GM23248 (cell line): ENCODE measurements at places on chromosomes 3 and 15.

- no peak for DNase-seq
Observed at GRCh38 chr3:186512570-186513302, 31.4 kb downstream of the CRYGS start.

DNA sequence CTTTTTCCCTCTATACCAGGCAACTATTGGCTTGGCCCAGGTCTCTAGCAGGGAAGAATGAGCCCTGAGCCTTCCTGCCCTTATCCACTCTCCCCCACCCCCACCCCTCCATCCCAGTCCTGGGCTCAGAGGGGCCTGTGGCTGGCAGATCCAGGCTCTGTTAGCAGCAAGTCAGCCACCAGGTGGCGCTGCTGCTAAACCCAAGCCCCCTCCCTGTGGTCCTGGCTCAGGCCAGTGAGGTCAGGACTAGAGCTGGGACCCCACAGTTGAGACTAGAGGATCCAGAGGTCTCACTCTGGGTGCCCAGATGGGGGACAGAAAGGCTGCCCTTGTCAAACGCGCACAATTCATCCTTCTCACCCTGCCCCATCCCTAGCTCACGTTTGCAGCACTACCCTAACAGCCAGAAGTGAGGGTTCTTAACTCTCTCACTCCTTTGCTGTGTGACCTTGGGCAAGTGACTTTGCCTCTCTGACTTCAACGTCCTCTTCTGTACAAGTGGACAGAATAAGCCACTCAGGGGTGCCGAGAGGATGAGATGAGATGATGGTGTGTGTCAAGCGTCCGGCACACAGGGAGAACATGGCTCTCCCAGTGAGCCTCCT, 46.8 kb upstream of the SLC6A1 start:
- DNase-seq, result peak; percentile 59

GRCh38 chr15:60839510-60840211, 360.7 kb upstream of the ICE2 start:
- no peak for DNase-seq

GRCh38 chr3:120102232-120102631, 8.0 kb upstream of the GSK3B start:
- DNase-seq, result no peak

DNA sequence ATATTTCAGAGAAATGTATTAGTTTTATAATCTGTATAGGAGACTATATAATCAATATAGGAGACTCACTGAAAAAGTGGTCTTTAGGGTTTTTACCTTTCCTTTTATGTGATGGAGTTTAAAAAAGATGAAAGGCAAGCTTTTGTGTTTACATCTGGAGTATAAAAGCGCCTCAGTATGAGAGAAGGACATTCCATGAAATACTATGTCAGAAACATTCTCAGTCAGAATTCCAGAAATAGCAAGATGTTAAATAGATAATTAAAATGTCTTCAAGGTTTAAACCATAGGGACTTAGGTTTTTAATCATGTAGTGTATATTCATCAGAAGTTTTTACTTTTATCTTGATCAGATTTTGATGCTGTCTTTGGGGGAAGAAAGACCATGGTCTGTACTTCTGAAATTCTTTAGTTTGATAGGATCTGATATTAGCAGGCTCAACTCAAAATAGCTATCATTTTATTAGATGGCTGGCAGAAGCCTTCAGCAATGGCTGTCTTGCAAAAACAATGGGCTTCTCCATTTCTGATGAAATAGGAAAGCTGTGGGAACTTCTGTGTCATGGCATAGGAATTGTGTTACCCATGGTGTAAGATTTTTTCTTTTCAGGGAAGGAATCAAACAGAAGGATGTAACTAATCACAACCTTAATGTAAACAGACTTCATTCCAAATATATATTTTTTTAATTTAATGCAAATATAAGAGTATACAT, 209.6 kb upstream of the PLSCR5 start:
- peak; percentile 80 for DNase-seq

DNA sequence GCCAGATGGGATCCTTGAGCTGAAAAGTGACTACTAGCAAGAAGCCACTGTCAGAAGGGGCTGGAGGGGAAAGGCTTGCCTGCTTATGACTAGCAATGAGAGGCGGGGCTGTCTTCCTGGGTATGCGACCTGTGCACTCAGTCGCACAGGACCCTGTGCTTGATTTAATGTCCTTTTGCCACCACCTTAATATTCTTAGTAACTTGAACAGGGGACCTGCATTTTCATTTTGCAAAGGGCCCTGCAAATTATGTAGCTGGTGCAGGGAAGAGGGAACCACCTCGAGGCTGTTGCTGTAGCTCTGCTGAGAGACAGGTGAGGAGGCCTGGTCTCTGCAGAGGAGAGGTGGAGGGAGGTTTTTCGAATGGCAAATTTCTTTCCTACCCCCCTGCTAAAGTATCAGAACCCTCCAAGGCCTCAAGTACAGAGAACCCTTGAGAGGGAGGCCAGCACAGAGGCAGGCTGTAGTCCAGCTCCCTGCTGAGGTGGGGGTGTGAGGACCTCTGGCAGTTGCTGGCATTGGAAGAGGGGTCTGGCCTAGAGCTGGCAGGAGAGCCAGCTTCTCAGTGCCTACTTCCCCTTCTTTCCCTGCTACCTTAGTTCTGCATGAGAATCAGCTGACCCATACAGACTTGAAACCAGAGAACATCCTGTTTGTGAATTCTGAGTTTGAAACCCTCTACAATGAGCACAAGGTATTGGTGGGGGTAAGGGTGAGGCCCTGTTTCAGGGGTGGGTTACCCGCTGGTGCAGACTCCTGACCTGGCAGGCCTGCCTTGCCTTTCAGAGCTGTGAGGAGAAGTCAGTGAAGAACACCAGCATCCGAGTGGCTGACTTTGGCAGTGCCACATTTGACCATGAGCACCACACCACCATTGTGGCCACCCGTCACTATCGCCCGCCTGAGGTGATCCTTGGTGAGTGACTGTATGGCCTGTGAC, 11.4 kb downstream of the CLK3 start:
- no peak for DNase-seq

DNA sequence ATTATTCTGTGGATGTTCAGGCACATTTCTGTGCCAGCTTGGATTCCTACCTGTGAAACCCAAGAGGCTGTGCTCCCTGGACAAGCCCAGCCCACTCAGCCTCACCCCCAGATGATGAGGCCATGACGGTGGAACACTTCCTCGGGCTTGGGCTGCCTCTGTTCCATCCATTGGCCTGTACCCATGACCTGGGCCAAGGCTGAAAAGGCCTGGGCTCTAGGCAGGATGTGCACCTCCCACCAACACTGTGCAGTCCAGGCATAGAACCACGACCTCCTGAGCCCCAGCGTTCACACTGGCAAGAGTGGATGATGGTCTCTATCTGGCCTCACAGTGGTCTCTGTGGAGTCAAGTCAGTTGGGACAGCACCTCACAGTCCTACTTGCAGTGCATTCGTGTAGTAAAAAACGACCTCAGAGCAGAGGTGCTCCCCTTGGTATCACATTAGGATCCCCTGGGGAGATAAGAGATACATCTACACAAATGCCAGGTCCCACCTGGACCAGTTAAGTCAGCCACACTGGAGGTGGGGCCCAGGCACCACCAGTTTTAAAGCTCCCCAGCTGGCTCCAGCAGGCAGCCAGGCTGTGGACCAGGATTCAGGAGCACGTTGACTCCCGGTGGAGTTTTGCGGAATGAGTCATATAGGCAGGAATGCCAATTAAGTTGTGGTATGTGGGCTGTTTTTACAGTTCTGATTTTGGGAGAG, 39.0 kb upstream of the IGF1R start:
- DNase-seq, result peak; percentile 57

DNA sequence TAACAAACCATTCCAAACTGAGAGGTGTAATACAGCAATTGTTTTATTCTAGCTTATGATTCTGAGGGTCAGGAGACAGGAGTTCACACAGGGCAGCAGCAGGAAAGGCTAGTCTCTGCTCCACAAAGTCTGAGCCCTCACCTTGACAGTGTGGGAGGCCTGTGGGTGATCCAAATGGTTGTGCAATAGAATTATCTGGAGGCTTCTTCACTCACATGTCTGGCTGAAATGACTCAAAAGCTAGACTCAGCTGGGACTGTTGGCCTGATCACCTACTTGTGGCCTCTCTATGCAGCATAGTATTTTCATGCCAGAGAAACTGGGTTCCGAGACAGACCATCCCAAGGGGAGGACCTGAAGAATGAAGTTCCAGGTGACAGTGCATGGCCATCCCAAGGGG, 233.9 kb upstream of the UBE2E2 start:
- DNase-seq, result no peak

DNA sequence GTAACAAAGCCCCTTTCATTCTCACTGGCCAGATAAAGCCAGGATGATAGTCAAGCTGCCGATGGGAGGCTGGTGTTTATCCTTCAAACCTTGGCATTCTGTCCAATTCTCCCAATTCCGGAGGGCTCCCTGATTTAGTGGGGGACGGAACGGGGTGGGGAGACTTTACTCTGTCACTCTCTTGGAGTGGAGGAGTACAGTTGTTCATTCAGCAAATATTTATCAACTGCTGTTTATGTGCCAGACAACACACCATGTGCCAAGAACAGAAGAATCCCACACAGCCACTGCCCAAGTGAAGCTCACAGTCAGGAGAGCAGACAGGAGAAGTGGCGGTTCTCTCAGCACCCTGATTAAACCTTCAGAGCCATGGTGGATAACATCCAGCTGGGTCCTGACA, 63.3 kb downstream of the WNT5A start:
- DNase-seq, result no peak
